ENCODE measurements at places on chromosomes 3 and 15.

- DNase-seq = no peak
Observed at GRCh38 chr3:9291821-9292410, 42.5 kb upstream of the SRGAP3 start.

- no peak for DNase-seq
Observed at GRCh38 chr3:38411591-38411990, 42.1 kb upstream of the ACVR2B start.

DNA sequence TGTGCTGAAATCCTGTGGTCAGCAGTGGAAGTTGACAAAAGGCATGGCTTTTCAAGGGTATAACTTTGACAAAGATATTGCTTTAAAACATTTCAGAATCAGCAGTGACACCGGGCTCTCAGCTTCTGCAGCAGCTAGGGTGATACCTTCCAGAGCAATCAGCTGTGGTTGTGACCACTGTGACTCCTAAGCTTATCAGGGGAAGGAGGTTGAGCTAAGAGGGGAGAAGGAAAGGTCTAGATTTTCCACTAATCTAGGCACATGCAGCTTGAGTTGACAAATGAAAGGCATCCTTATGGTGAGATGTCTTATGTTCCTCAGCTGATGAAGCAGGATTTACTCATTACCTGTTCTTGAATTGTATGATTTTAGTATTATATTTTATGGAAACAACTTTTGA, 16.3 kb upstream of the LRRFIP2 start:
- no peak for DNase-seq

DNA sequence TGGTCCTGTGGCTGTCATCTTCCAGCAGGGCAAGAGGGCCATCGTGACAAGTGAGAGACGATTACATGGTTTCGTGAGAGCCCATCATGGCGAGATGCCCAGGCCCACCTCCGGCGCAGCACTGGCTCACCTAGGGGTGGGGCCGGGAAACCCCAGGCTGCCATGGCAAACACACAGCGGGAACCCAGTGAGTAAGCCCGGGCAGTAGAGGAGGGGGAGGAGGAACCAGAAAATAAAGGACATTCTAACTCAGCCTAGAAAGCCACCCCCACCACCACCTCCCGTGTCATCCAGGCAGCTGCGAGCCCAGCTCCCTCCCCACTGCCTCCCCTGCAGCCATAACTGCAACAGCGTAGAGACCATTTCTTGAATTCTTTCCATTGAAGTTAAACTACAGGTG, 52.3 kb downstream of the PCSK6 start:
- no peak for DNase-seq

DNA sequence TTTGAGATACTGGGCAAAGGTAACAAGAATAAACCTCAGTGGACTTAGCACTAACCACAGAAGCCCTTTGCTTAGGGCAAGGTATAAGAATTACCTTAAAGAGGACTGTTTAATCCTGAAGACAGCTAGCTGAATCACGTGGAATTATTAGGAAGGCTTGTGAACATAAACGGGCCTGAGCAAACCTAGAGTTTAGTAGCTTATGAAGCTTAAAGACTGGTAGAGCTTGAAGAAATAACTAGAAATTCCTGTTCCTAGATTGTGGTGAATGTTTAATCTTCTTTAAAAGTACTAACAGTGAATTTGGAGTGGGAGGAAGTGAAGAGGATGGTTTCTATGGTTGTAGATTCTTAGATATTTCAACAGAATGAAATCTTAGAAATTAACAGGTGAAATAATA, 428.9 kb upstream of the THRB start:
- no peak for DNase-seq
